ENCODE measurements at places on chromosomes 7 and 10. TPM values are rescaled to one million over a fixed set of nuclear protein-coding genes. Genes with fewer than 3 reads are reported as not detected.

GRCh38 chr10:86299562-86299961 is 67.0 kb downstream of the GRID1 start:
- H3K4me3 ChIP-seq, result no peak overlapping the region
- H3K36me3 ChIP-seq, result no peaks in the 10 kb centered on the region
- DNase-seq, result no peak
- no peaks in the 10 kb centered on the region for H3K4me1 ChIP-seq
- no peaks in the 10 kb centered on the region for H3K27me3 ChIP-seq

GRCh38 chr10:78950656-78951587 is 117.8 kb upstream of the ZMIZ1 start:
- no peaks in the 10 kb centered on the region for H3K36me3 ChIP-seq
- H3K4me3 ChIP-seq, result no peak overlapping the region
- peaks cover 7% of the 10 kb centered on the region for H3K27me3 ChIP-seq
- no peaks in the 10 kb centered on the region for H3K4me1 ChIP-seq
- no peak overlapping the region for H3K27ac ChIP-seq

DNA sequence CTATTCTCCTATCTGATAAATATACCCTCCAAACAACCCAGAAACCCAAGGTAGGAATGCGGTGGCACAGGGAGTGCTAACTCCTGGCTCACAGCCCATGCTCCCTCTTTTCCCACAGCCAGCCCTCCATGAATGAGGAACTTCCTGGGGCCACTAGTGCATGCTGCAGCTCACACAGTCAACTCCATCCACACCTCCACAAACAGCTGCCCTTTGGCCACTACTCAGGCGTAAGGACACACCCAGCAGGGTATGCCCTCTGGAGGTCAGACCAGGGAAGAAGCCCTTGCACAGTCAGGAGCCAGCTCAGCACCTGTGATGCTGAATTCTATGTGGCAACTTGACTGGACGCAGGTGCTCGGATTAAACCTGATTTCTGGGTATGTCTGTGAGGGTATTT is 85.2 kb upstream of the PIK3CG start:
- DNase-seq, result no peak
- H3K4me3 ChIP-seq, result no peak overlapping the region
- no peak overlapping the region for H3K27ac ChIP-seq
- H3K36me3 ChIP-seq, result no peaks in the 10 kb centered on the region
- no peaks in the 10 kb centered on the region for H3K27me3 ChIP-seq

DNA sequence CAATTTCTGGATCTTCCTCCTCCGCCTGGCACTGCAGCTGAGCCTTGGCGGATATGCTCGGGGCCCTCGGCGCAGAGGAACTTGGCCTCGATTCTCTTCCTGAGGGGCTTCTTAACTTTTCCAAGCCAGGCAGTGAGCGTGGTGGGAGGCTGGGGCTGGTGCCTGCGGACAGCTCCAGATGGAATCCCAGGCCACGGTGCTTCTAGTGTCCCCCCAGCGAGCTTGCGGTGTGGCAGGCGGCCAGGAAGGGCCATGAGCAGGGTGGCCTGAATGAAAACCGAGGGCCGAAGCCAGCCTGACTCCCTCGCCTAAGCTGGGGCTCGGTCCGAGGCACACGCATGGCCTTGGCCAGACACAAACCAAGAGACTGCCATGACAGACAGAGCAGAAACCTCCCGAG is 31.3 kb downstream of the RCC1L start:
- no peak for DNase-seq
- H3K4me3 ChIP-seq, result no peak overlapping the region
- H3K27ac ChIP-seq, result no peak overlapping the region
- H3K27me3 ChIP-seq, result no peaks in the 10 kb centered on the region

- no peak for DNase-seq
- H3K4me3 ChIP-seq, result no peak overlapping the region
- H3K27ac ChIP-seq, result no peak overlapping the region
- no peaks in the 10 kb centered on the region for H3K36me3 ChIP-seq
Observed at GRCh38 chr10:51881213-51881612, 181.8 kb upstream of the CSTF2T start.

- peak; percentile 20 for DNase-seq
- H3K4me1 ChIP-seq, result peaks cover 34% of the 10 kb centered on the region
- H3K36me3 ChIP-seq, result no peaks in the 10 kb centered on the region
- H3K4me3 ChIP-seq, result no peak overlapping the region
- no peak overlapping the region for H3K27ac ChIP-seq
Observed at GRCh38 chr10:70578371-70578947, 24.1 kb downstream of the PRF1 start.

GRCh38 chr10:77641788-77642397 is 4.3 kb upstream of the KCNMA1 start:
- H3K4me1 ChIP-seq, result peaks cover 19% of the 10 kb centered on the region
- DNase-seq, result peak; percentile 77
- peaks cover 21% of the 10 kb centered on the region for H3K27me3 ChIP-seq

GRCh38 chr10:16429539-16429938 is 7.3 kb upstream of the PTER start:
- no peaks in the 10 kb centered on the region for H3K27me3 ChIP-seq
- no peaks in the 10 kb centered on the region for H3K4me1 ChIP-seq
- H3K36me3 ChIP-seq, result no peaks in the 10 kb centered on the region
- DNase-seq, result no peak
- H3K27ac ChIP-seq, result no peak overlapping the region

Gene KLF14
- total RNA-seq, result 0.27 TPM

Gene HABP2
- 0.10 TPM for total RNA-seq

Gene CALHM3
- not detected for total RNA-seq

Gene GIMAP6
- 0.39 TPM for total RNA-seq

Gene CYP26A1
- total RNA-seq, result not detected

Gene FAM200A
- 11.9 TPM for total RNA-seq

Gene SPDYE9
- not detected for total RNA-seq

Gene CD36
- total RNA-seq, result 1.3 TPM

Gene PLCE1
- not detected for total RNA-seq

Gene FKBP6
- not detected for total RNA-seq
